ENCODE measurements at places on chromosomes 1 and 21. TPM values are rescaled to one million over a fixed set of nuclear protein-coding genes. Genes with fewer than 3 reads are reported as not detected.

GRCh38 chr1:16383888-16384287 lies 16.8 kb downstream of the SZRD1 start:
- no peak overlapping the region for H3K4me3 ChIP-seq
- no peaks in the 10 kb centered on the region for H3K36me3 ChIP-seq
- DNase-seq: no peak
- H3K4me1 ChIP-seq: peaks cover 52% of the 10 kb centered on the region
- no peak overlapping the region for H3K27ac ChIP-seq

- no peaks in the 10 kb centered on the region for H3K36me3 ChIP-seq
- H3K4me1 ChIP-seq: peaks cover 4% of the 10 kb centered on the region
- no peaks in the 10 kb centered on the region for H3K27me3 ChIP-seq
- peak overlapping the region; percentile 91 for H3K4me3 ChIP-seq
- peak overlapping the region; percentile 86 for H3K27ac ChIP-seq
Observed at GRCh38 chr1:236280438-236281197, 1.1 kb downstream of the ERO1B start.

DNA sequence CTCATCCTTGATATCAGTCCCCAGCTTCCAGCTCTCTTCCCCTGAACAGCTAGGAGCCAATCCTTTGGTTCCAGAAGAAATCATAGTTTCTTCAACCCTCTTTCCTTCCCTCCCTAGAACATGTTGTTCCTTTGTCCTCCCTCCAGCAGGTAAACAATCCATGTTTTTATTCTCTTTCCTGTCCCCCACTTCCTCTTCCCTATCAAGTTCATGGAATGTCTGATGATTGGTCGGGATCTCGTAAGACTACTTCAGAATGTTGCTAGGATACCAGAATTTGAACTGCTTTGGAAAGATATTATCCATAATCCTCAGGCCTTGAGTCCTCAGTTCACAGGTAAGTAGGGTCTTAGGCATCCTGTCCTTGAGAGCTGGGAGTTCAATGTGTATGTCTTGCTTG lies 23.1 kb upstream of the SLC27A3 start:
- no peaks in the 10 kb centered on the region for H3K27me3 ChIP-seq
- peak overlapping the region; percentile 51 for H3K27ac ChIP-seq
- no peak for DNase-seq
- H3K36me3 ChIP-seq: peaks cover 30% of the 10 kb centered on the region
- H3K4me1 ChIP-seq: peaks cover 20% of the 10 kb centered on the region

The ERRFI1 gene
- total RNA-seq: 53.5 TPM

The ZSCAN20 gene
- total RNA-seq: 4.0 TPM

All from transverse colon (tissue), 4 donors.